Chondrocyte (in vitro differentiated cells): ENCODE measurements at places on chromosomes 2 and 18.

DNA sequence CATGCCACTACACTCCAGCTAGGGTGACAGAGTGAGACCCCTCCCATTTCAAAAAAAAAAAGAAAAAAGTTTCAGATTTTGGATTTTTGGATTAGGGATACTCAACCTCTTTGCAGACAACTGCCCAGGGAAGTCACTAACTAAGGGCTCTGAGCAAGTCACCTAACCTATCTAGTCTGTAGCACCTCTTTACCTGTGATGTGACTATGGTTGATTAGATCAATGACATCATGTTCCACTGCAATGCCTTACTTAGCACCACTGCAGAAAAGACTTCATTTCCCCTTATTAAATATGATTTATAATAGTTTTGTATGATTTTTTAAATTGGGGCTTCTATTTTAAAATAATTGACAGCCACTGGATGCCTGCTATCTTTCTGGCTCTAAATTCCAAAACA lies 41.2 kb downstream of the CUL3 start:
- peaks cover 10% of the 10 kb centered on the region for H3K36me3 ChIP-seq
- H3K4me3 ChIP-seq = no peak overlapping the region
- peaks cover 37% of the 10 kb centered on the region for H3K4me1 ChIP-seq
- H3K27me3 ChIP-seq = no peaks in the 10 kb centered on the region

DNA sequence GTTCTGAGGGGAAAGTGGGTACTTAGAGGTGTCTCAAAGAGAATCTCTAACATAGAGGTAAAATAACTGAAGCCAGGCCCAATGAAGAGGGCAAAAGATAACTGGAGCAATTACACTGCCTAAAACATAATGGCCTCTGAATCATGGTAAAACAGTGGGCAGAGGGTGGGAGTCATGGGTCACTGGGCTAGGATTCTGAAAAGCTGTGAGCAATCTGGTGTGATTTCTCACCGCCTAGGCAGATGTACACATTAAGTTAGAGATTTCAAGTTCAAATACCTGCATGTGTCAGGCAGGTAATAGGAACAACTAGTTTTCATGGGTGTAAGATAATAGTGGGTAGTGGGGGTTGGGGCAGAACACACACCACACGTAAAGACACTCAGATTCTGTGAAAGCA lies 45.6 kb downstream of the INSIG2 start:
- no peaks in the 10 kb centered on the region for H3K4me1 ChIP-seq
- H3K36me3 ChIP-seq = no peaks in the 10 kb centered on the region
- no peak for DNase-seq
- no peak overlapping the region for H3K27ac ChIP-seq
- no peak overlapping the region for H3K4me3 ChIP-seq

DNA sequence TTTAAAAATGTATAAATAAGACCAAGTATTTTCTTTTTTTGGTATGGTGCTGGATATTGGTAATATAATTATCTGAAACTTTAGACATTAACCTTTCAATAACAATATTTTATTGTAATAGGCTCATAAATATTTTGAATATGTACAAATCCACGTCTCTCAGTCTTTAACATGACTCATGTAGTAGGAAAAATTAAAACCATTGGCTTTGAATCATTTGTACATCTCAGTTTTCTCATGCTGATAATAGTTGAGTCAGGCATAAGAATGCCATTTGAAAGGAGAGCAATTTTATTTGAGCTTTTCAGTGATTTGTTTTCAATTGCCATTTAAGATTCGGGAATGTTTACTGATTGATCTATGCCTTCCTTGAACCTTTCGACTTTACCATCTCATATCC lies 364.8 kb downstream of the TGIF1 start:
- no peaks in the 10 kb centered on the region for H3K27me3 ChIP-seq
- H3K27ac ChIP-seq = no peak overlapping the region
- peaks cover 13% of the 10 kb centered on the region for H3K4me1 ChIP-seq
- DNase-seq = no peak
- no peaks in the 10 kb centered on the region for H3K36me3 ChIP-seq

DNA sequence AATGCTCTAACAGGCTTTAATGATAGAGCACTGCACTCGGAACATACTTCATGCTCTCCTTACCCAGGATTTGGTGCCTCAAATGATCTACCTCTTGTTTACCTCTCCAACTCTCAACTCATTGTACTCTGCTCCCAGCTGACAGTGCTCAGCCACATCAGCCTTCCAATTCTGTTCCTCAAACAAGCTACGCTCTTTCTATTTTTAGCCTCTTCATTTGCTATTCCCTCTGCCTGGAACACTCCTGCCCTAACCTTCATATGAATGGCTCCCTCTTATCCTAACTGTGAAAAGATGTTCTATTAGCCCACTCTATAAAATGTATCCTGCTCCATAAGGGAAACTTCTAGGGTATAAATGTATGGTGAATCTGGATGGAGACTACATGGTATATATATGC lies 42.5 kb downstream of the PIGN start:
- H3K27me3 ChIP-seq = no peaks in the 10 kb centered on the region
- H3K4me1 ChIP-seq = no peaks in the 10 kb centered on the region
- H3K36me3 ChIP-seq = peaks cover 5% of the 10 kb centered on the region
- H3K27ac ChIP-seq = no peak overlapping the region
- no peak overlapping the region for H3K4me3 ChIP-seq
- DNase-seq = no peak

- H3K36me3 ChIP-seq = no peaks in the 10 kb centered on the region
- H3K4me1 ChIP-seq = peaks cover 30% of the 10 kb centered on the region
These were observed 96.5 kb downstream of the SEPTIN10 start for GRCh38 chr2:109517118-109517889.

GRCh38 chr2:1930376-1930775 lies 186.1 kb upstream of the PXDN start:
- peaks cover 2% of the 10 kb centered on the region for H3K36me3 ChIP-seq
- H3K27ac ChIP-seq = no peak overlapping the region
- H3K4me1 ChIP-seq = peaks cover 3% of the 10 kb centered on the region
- H3K27me3 ChIP-seq = peaks cover 27% of the 10 kb centered on the region
- H3K4me3 ChIP-seq = no peak overlapping the region
- no peak for DNase-seq
